ENCODE measurements at places on chromosomes 13 and 19. TPM values are rescaled to one million over a fixed set of nuclear protein-coding genes. Genes with fewer than 3 reads are reported as not detected.

Gene OR7D2
- under 0.01 TPM for total RNA-seq

Gene ACP7
- total RNA-seq: not detected

Gene THSD1
- total RNA-seq: 18.9 TPM

Gene NLRP4
- total RNA-seq: not detected

Gene FXYD1
- total RNA-seq: not detected

GRCh38 chr19:54352041-54352440, 12.7 kb downstream of the LAIR1 start:
- no peak for DNase-seq

- DNase-seq: peak; percentile 19
These were observed 20.4 kb upstream of the ATXN8OS start for GRCh38 chr13:70087247-70087646.

DNA sequence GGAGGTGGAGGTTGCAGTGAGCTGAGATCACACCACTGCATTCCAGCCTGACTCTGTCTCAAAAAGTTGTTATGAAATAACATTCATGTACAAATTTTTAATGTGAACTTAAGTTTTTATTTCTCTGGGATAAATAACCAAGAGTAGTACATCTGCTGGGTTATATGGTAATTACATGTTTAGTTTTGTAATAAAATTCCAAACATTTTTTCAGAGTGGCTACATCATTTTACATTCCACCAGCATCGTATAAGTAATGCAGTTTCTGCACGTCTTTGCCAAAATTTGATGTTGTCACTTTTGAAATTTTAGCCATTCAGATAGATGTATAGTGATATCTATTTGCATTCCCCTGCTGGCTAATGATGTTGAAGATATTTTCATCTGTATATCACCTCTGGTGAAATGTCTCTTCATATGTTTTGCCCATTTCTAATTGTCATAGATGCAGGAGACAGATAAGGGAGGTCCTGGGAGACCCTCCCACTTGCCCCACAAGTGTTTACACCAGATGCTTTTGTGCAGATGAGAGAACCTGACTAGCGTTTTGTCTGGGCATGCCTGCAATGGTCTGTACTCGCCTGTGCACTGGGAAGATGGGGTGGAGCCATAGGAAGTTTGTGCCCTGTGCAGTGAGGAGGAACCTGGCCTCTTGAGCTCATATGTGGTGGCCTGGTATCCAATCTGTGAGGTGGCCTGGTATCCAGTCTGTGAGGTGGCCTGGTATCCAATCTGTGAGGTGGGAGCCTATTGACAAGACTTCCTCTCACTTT, 12.7 kb upstream of the KBTBD6 start:
- DNase-seq: no peak

DNA sequence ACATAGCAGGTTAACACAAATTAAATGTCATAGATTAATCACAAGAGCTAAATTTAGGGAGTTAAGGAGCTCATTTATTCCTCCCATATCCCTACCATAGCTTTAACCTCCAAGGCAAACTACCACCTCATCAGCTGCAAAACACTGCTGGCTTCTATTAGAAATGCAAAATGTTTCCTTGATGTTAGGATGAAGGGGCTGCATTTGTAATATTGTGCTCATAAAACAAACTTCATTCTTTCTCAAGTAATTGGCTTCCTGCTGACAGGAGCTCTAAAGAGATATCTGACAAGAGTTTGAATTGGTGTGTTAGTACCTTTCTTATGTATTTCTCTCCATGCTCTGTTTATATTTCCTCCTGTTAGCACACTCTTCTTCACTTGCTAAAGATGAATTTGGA, 152.1 kb downstream of the OLFM4 start:
- DNase-seq: no peak

- peak; percentile 96 for DNase-seq
These were observed 11.1 kb upstream of the GTF2F2 start for GRCh38 chr13:45109102-45109720.

GRCh38 chr13:52449331-52450011, 963 bp downstream of the VPS36 start:
- no peak for DNase-seq

GRCh38 chr13:39536906-39537305, 66.1 kb downstream of the LHFPL6 start:
- DNase-seq: peak; percentile 32

- no peak for DNase-seq
These were observed 40.7 kb upstream of the STARD13 start for GRCh38 chr13:33326246-33326645.

- DNase-seq: no peak
These were observed 75.1 kb downstream of the C13orf42 start for GRCh38 chr13:51035978-51036377.

- peak; percentile 84 for DNase-seq
These were observed 22.0 kb downstream of the ITGBL1 start for GRCh38 chr13:101474419-101474957.

- DNase-seq: no peak
These were observed 36.1 kb downstream of the OLFM4 start for GRCh38 chr13:53064731-53065130.

GRCh38 chr13:92838786-92839185, 387.8 kb upstream of the GPC6 start:
- DNase-seq: peak; percentile 99

GRCh38 chr19:13629687-13630357, 123.5 kb upstream of the CACNA1A start:
- peak; percentile 40 for DNase-seq

DNA sequence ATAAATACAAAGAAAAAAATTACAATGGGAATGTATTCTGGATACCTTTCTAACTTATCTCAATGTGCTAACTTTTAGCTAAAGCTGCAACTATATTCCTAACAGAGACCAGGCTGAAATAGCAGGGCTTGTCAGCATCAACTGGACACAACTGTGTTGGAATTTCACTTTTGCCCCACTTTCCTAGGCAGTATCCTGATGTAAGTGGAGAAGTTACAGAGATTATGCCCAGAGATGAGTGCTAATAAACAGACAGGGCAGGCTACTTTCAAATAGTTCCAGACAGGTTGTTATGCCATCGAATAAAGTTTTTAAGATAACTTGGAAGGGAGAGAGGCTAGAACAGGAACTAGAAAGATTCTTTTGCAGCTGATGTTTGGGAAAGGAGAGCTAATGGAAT, 201.9 kb downstream of the KCTD12 start:
- no peak for DNase-seq

DNA sequence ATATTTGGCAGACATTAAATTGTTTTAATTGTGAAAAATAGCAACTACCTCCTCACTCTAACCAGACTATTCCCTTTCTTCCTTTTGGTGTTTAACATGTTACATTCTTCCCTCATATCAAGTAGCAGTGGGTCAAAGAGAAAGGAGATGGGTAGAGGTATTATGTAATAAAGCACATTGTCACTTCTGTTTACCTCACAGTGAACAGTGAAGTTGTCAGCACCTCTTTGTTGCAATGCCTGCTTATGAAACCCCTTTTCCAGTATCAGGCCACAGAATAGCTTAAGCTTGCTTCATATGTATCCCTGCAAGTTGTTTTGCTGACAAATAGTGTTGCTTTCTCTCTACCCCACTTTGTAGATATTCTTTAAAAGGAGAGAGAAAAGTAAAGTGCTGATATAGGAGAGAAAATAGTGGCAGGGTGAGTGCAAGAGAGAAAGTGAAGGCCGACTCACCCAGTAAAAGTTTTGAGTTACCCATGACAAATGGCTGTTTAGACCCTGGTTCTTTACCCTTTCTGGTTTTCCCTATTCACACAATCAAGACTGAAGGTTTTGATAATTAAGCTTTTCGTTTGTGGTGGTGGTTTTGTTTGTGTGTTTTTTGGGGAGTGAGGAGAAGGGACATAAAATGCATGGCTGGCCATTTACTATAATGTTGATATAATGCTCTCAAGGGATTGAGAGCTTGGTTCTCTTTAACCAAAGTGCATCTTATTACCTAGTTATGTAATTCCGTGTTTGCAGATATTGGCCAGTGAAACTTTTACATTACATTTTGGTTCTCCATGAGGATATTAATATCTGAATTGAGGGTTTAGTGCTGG, 3.7 kb downstream of the ITM2B start:
- peak; percentile 50 for DNase-seq

DNA sequence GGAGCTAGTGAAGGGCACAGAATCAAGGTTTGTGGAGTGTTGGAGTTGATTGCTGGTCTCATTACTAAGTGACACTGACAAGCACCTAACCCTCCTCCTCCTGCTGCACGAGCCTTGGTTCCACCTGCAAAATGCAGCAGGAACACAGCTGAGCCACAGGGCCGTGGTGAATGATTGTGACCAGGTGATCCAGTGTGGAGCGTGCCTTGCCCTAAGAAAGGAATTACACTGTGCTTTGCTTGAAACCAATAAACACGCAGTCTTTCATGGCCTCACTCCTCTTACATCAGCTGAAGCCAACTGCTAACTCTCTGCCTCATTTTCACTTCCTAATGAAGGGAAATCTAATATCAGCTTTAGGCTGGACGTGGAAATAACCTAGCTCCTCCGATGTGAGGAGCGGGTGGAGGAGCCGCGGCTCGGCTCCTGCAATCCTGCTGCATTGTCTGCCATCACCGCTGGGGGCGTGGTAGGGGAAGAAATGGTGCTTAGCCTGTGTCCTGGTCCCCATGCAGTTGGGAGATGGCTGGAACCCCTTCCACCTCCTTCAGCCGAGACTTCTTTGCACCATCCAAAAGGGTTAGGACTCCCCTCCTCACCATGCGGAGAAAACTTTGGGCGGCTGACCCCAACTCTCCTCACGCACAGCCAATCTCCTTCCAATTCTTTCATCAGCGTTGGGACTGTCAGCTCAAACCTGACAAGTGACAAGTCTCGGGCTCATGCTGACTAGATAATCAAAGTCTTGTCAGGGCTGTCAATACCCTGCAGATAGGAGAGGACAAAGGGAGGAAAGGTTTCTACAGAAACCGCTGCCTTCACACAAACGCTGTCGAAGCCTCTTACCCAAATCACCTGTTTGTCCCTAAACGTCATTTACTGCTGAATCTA, 427.9 kb downstream of the ZNF536 start:
- DNase-seq: no peak

DNA sequence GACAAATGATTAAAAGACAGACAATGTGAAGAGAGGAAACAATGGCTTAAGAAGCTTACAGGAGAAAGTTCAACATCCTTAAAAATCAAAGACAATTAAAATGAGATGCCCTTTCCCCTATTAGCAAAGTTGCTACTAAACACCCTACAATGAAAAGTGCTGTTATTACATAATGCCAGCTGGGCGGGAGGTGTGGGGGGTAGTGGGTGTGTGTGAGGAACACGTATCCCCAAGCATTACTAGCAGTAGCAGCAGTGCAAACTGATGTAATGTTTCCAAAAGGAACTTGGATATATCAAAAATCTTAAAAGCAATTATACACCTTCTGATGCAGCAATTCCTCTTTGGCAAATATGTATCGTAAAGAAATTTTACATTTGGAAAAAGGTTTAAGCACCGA, 70.9 kb downstream of the PEG3 start:
- DNase-seq: no peak

GRCh38 chr19:1725100-1726064, 27.9 kb upstream of the ONECUT3 start:
- no peak for DNase-seq

- DNase-seq: no peak
These were observed 92.7 kb downstream of the COL4A2 start for GRCh38 chr13:110399801-110400200.

DNA sequence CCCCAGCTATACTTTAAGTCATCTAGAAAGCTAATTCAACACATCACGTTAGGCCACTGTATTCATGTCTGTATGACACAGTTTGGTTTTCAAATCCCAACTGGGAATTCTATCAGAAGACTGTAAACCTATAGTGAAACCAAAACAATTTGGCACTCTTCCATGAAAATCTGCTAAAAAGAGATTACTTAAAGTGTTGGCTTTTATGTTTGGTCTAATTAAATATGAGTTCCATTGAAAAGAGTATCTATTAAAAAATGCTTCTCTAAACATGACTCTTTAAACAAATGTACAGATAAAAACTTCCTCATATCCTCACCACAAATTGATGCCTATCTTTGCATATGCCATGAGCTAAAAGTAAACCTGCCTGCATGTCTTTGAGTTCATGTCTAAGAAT, 25.4 kb downstream of the PCDH9 start:
- DNase-seq: no peak

GRCh38 chr19:50512999-50513745, 541 bp downstream of the ASPDH start:
- no peak for DNase-seq

DNA sequence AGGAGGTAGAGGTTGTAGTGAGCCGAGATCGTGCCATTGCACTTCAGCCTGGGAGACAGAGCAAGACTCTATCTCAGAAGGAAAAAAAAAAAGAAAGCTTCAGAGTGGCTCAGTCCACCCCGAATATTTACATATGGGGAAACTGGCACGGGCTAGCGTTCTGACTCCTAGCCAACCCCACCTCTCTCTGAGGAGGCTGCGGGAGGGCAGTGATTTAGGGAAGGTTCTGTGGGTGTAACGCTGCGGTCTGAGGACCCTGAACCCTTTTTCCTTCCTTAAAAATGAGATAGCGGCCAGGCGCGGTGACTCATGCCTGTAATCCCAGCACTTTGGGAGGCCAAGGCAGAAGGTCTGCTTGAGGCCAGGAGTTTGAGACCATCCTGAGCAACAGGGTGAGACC, 5.0 kb downstream of the LRRC25 start:
- no peak for DNase-seq

DNA sequence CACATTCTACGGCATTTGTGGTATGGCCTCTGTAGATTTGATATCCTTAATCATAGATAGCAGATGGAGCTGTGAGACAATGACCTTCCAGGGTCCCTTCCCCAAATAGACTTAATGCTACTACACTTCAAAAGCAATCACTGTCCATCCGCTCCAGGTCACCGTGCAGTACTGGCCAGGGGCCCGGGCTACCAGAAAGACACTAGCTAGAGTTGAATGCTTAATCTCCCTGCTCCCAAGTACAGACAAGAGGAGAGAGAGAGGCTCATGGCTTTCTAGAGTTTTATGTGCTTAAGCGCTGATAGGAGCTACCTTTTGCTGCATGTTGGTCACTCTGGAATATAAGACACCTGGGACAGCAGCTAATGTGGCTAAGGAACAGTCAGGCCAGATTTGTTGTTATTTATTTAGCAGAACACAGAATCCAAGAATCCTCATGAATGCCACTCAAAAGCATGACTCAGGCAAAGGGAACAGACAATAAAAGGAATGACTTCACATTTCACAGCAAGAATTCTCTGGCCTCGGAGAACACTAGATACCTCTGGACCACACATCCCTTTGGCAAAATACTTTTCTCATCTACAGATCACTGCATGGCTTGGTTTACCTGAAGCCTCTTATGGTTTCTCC, 165.0 kb downstream of the LACC1 start:
- peak; percentile 84 for DNase-seq

GRCh38 chr13:42526276-42526675, 47.7 kb upstream of the TNFSF11 start:
- DNase-seq: no peak

GRCh38 chr13:97574926-97575325, 141.0 kb downstream of the RAP2A start:
- DNase-seq: peak; percentile 6

DNA sequence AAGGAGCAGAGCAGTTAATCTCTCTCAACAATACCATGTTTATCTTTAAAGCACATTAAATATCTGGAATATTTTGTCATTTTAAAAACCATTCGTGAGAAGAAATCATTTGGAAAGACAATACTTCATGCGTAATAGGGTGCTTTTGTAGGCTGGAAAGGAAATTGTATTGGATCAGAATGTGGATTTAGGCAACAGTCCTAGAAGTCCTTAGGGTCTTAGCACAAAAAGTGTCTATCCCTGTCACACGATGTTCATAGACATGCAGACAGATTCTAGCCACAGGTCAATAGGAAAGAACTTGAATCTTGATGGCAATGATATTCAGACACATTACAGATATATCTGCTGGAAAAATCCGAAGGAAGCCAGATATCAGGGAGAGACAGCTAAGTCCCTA, 156.0 kb downstream of the KCTD12 start:
- DNase-seq: no peak

- DNase-seq: no peak
These were observed 748 bp downstream of the LHFPL6 start for GRCh38 chr13:39602277-39602613.
